ENCODE measurements at places on chromosomes 12 and 14. TPM values are rescaled to one million over a fixed set of nuclear protein-coding genes. Genes with fewer than 3 reads are reported as not detected.

Gene CNTN1
- total RNA-seq, result 24.1 TPM

Gene ABCC9
- 2.3 TPM for total RNA-seq

Gene SMCO2
- total RNA-seq, result not detected

Gene SLC22A17
- 56.6 TPM for total RNA-seq

Gene LUM
- total RNA-seq, result 17.5 TPM

Gene MFAP5
- 5.9 TPM for total RNA-seq

Gene AJUBA
- 11.9 TPM for total RNA-seq

Gene CAPZA3
- total RNA-seq, result 186 TPM

Gene PARP11
- total RNA-seq, result 20.6 TPM

Gene SYCP3
- 69.4 TPM for total RNA-seq

Gene ACSS3
- 22.8 TPM for total RNA-seq

Gene ZDHHC22
- total RNA-seq, result 1.7 TPM

Gene FAM90A1
- 1.5 TPM for total RNA-seq

Gene EIF2S3B
- 3.9 TPM for total RNA-seq

Gene KRT77
- total RNA-seq, result not detected

Gene MYH6
- 0.39 TPM for total RNA-seq

Gene CLEC4A
- total RNA-seq, result 2.4 TPM

Gene TPPP2
- 94.3 TPM for total RNA-seq

Gene FAM186B
- 68.6 TPM for total RNA-seq

Gene ARHGEF25
- 18.0 TPM for total RNA-seq

Gene NRDE2
- total RNA-seq, result 31.3 TPM

Gene CELA1
- not detected for total RNA-seq

Gene SOX5
- total RNA-seq, result 26.0 TPM

Gene RHEBL1
- total RNA-seq, result 1.7 TPM

Gene TPH2
- 2.2 TPM for total RNA-seq

Gene PIWIL1
- total RNA-seq, result 71.7 TPM

Gene SERPINA12
- total RNA-seq, result 0.47 TPM

Gene MYF6
- total RNA-seq, result not detected
